ENCODE measurements at places on chromosomes 4 and X.
A peak's percentile ranks its signal among the peaks of the same experiment; 100 is the strongest.

- DNase-seq = no peak
These were observed 33.7 kb downstream of the STK32B start for GRCh38 chr4:5084911-5085475.

DNA sequence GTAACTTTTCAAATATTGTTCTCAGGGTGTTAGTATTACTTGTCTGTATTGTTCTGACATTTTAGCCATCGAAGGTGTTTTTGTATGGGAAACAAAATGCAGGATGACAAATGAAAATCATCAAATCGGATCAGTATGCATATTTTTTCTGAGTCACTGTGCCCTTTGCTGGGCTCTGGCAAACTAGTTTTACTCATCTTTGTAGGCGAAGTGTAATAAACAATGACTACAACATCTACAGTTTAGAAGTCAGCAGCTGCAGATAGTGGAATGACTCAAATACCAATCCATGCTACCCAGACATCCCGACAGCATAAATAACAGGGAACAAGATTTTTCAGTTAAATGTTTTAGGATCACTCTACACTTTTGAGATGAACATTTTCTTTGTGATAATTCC, 557.3 kb upstream of the TENM3 start:
- no peak for DNase-seq

- DNase-seq = no peak
These were observed 127.7 kb downstream of the SLC7A11 start for GRCh38 chr4:138114434-138114833.

- DNase-seq = no peak
These were observed 136.2 kb downstream of the SMIM20 start for GRCh38 chr4:26050212-26050643.

- no peak for DNase-seq
These were observed 247.5 kb upstream of the PRKX start for GRCh38 chrX:3960952-3961351.

DNA sequence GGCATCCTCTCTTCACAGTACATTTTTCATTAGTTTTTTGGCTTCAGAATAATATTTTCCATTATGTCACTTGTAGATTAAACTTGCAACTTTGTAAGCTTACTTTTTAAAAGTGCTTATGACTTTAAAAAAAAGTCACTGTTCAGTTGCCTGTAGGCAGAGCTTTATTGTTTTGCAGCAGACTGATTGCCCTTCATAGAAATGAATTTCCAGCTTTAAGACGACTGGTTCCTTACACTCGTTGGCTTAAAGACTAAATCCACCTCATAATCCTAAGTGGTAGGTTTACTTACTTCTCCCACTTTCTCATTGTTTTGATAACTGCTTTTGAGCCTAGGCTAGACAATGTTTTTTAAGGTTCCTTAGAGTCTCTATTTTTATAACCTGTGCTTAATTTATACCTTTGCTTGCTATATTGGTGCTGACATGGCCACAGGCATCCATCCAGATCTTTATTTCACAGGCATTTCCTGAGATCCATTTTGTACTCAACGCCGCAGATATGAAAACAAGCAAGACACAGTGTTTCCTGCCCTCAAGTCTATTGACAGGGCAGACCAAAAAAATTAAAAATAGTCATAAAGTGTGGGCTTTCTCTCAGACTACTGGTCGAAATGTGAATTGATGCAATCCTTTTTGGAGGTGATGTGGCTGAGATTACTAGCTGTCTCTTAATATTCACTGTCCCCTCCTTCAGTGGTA, 12.6 kb upstream of the IL13RA2 start:
- no peak for DNase-seq

GRCh38 chr4:168841672-168842019, 168.4 kb downstream of the CBR4 start:
- DNase-seq = no peak

- DNase-seq = peak; percentile 76
These were observed 37.0 kb upstream of the ATP6AP2 start for GRCh38 chrX:40543661-40544328.

GRCh38 chr4:141686879-141687278, 50.5 kb downstream of the IL15 start:
- no peak for DNase-seq

- DNase-seq = no peak
These were observed 728.2 kb downstream of the ARAP2 start for GRCh38 chr4:35516102-35516501.

GRCh38 chrX:41265615-41266014, 68.3 kb upstream of the DDX3X start:
- DNase-seq = no peak

- no peak for DNase-seq
These were observed 802.4 kb downstream of the TRIML1 start for GRCh38 chr4:188941524-188942119.

- peak; percentile 80 for DNase-seq
These were observed at the start of gene KDR for GRCh38 chr4:55125087-55125721. Gene KDR (minus strand): TSS chr4:55125595. CDS start chr4:55125293, 302 bp downstream.

DNA sequence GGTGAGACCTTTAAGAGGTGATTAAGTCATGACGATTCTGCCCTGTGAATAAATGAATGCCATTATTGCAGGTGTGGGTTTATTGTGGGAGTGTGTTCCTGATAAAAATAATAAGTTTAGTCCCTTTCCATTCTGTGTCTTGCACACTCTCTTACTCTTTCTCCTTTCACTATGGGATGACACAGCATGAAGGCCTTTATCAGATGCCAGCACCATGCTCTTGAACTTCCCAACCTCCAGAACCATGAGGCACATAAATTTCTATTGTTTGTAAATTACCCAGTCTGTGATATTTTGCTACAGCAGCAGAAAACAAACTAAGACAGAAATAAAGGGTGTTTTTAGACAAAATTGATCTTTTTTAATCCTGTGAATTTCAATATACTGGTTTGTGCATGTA, 10.5 kb downstream of the SFRP2 start:
- no peak for DNase-seq

DNA sequence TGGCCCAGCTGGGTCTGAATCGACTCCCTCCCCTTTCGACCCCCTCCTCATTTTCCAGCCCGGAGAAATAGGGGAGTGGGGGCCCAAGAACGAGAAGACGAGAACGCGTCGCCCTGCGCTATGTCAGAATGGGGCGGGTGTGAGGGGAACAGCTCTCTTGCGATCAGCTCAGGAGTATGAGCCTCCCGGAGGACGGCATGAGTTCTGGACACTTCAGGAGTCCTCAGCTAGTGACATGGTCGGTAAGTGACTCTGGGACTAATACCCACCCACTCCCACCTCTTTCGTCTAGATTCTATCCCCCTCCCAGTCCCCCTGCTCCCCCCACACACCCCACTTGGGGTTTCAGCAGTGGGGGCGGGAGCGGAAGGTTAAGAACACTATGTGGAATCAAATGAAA, 944 bp downstream of the KLF8 start:
- no peak for DNase-seq

- DNase-seq = no peak
These were observed 23.6 kb upstream of the HGFAC start for GRCh38 chr4:3418029-3418762.

DNA sequence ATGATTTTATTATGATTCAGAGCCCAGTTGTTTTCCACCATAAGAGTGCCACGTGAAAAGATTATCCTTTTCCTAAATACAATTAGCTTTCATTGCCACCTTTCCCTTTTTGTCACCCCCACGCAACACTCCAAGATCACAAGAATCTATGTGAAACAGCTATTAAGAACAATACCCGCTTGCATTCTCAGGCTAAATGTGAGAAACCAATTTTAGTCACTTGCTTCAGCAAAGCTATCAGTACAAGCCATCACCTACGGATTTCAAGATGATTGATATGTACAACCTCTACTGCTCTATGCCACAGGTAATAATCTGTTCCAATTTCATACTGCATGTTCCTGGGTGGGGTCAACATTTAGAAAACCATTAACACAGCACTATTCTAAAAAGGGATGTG, 2.5 kb downstream of the ATP11C start:
- no peak for DNase-seq

GRCh38 chrX:96027407-96027806, 657.2 kb upstream of the DIAPH2 start:
- DNase-seq = no peak

- no peak for DNase-seq
These were observed 12.2 kb upstream of the RBPJ start for GRCh38 chr4:26308568-26308967.

DNA sequence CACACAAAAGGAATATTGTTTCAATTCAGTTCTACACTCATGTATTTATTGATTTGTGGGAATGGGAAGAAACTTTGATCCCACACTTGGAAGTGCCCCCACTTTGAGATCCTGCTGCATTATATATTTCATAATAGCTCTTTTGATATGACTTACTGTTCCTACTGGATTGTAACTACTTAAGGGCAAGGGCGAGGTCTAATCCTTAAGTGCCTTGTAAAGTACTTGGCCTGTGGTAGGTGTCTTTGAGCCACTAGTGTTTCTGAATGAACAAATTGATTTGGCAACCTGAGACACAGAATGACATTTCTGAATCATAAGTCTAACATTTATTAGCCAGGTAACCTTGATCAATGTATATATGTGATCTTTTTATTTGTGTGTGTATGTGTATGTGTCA, 767.2 kb downstream of the RAB28 start:
- no peak for DNase-seq

- DNase-seq = no peak
These were observed 78.7 kb upstream of the CBLL2 start for GRCh38 chrX:22193851-22194659.

DNA sequence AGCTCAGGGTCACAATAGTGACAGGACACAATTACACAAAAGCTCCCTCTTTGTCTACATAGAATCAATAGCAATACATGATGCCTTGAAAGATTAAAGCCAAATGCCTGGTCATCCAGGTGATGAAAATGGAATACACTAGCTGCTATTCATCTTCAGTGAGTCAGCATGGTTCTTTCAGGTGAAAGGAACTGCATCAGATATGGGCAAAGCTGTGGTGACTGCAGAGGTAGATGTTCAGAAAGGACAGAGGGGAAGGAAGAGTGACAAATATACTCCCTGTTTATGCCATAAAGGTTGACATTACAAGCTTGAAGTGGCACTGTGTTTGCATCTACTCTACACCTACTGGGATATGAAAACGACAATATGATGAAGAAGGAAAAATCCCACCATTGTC, 20.0 kb upstream of the FTHL17 start:
- no peak for DNase-seq

GRCh38 chr4:6087669-6088341, 69.6 kb upstream of the C4orf50 start:
- no peak for DNase-seq

- DNase-seq = peak; percentile 81
These were observed 334.5 kb upstream of the NOCT start for GRCh38 chr4:138680989-138681604.

GRCh38 chr4:183858011-183858615, 47.0 kb upstream of the STOX2 start:
- DNase-seq = peak; percentile 30

GRCh38 chr4:140059159-140059558, 94.8 kb downstream of the MAML3 start:
- no peak for DNase-seq

DNA sequence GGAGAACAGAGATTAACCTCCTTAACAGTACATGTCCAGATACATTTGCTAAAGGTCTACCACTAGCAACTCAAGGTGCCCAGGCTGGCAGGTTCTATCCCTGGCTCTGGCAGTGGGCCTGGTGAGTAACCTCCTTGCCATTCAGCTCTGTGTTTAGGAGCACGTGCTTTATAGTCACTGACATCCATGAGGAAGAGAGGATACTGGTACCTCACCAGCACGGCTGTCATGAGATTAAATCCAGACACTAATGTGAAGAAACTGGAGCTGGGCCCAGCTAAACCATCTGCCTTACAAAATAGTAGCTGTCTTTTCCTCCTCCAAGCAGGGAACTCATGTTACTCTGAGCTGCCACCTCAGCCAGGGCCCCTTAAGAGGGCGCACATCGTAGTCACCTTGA, 45.3 kb downstream of the GPRASP3 start:
- DNase-seq = no peak

DNA sequence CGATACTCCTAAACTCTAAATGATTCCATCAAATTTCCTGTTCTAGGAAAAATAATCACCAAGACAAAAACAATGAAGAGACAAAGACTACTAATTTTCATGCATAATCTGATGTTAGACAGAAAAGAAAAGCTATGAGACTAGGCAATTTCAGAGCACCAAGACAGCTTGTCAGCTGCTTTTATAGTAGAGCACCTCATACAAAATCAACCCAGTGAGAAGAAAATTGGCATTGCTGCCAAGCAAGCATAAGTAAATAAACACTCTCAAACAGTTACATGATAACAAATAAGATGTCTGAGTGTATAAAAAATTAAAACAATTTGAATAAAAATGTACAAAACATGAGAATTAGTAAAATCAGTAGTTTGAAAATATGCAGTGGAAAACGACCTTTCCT, 1544.6 kb downstream of the C4orf33 start:
- DNase-seq = no peak

DNA sequence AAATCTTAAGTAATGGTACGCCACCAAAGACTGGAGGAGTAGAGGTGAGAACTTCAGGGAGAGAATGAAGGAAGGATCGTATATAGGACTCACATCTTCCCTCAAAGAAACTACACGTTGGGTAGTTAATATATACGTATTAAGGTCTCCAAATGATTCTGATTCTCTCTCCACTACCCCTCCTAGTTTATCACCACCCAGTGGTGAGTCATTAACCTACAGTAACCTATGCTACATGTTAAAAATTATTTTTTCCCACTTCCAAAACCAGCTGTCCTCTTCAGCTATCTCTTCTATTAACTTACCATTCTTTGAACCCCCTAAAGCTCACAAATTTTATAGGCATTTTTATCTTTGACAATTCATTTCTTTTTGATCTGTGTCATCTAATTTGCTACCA, 69.7 kb downstream of the RPS6KA6 start:
- no peak for DNase-seq

DNA sequence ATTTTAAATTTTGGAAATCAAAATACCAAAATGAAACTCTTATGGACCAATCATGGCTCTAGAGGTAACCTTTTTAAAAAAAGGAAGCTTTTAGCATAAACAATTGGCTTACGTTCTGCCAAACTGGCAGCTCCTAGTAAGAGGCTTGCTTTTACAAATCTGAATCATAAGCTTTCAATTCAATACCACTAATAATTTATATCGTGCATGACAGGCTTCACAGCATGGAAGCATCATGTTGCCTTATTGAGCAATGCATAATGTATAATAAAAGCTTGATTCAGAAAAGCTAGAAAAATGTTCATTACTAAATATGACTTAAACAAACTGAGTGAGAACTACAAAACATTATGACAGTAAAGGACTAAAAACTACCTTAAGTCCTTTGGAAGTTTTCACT, 280.9 kb downstream of the IQCM start:
- DNase-seq = no peak

- peak; percentile 49 for DNase-seq
These were observed at the start of gene KLHL5 for GRCh38 chr4:39062094-39062769. Gene KLHL5 (plus strand): TSS chr4:39062232. CDS start chr4:39062653, 421 bp downstream.

GRCh38 chr4:181261279-181261678, 981.9 kb upstream of the TENM3 start:
- peak; percentile 74 for DNase-seq
